ENCODE measurements at places on chromosomes 12 and 14. TPM values are rescaled to one million over a fixed set of nuclear protein-coding genes. Genes with fewer than 3 reads are reported as not detected.

The KRT2 gene
- total RNA-seq = not detected

GRCh38 chr14:100106250-100107112 lies 41.3 kb downstream of the EVL start:
- no peak for DNase-seq

- no peaks in the 10 kb centered on the region for H3K36me3 ChIP-seq
- no peak overlapping the region for H3K4me3 ChIP-seq
- no peak overlapping the region for H3K27ac ChIP-seq
- no peak for DNase-seq
Observed at GRCh38 chr12:82029936-82030335, 270.8 kb upstream of the PPFIA2 start.

DNA sequence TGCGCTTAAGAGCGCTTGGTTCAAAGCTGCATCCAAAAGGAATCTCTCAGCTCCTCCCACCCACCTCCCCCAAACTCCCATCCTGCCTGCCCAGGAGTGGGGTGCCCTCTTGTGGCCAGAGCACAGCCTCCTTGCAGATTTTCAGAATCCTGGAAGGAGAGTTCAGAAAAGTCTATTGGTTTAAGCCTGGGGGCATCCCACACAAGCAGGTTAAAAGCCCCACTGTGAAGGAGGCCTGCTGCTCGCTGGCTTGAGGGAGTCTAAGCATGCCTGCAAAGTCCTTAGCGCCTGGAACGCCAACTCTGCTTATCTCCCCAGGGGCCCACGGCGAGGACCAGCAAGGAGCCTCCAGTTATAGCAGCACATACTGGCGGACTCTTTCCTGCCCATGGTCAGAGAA lies 297.1 kb downstream of the KSR2 start:
- no peak overlapping the region for H3K4me3 ChIP-seq
- no peak for DNase-seq
- no peaks in the 10 kb centered on the region for H3K4me1 ChIP-seq
- H3K27ac ChIP-seq = no peak overlapping the region
- H3K27me3 ChIP-seq = no peaks in the 10 kb centered on the region

GRCh38 chr12:7292300-7292699 lies 11.6 kb upstream of the ACSM4 start:
- H3K4me1 ChIP-seq = no peaks in the 10 kb centered on the region
- no peak overlapping the region for H3K27ac ChIP-seq
- H3K36me3 ChIP-seq = no peaks in the 10 kb centered on the region

DNA sequence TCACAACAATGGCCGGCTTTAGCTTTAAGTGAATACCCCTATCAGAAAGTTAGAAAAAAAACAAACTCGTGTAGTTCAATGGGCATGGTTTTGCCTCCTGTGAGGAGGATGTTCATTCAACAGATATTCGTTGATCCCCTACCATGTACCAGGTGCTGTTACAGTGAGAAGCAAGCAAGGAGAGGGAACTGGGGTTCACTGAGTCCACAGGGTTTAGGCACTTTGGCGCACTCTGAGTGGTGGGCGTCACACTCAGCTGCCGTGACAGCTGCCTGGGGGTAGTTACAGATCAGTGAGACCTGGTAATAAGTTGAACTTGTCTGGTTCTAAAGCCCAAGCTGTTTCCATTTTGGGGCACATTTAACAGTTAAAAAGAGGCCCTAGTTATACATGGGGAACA lies 74.2 kb downstream of the PAPOLA start:
- no peak overlapping the region for H3K27ac ChIP-seq
- no peak for DNase-seq
- no peaks in the 10 kb centered on the region for H3K4me1 ChIP-seq

DNA sequence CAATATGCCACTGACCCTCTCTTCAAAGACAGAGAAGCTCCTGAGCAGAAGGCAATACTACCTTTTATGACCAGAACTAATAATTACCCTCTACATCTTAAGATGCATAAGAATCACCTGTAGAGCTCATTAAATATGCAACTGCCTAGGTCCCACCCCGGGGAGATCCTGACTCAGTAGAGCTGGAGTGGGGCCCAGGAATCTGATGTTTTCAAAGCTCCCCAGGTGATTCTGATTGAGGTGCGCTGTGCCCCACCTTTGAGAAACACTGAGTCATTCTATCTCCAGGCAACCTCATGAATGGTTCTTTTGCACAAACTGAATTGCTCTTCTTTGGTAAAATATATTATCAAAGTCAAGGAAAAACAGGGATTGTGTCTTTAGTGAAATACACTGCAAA lies 149.3 kb upstream of the BMP4 start:
- no peak for DNase-seq
- H3K4me1 ChIP-seq = peaks cover 12% of the 10 kb centered on the region
- no peak overlapping the region for H3K27ac ChIP-seq
- no peak overlapping the region for H3K4me3 ChIP-seq
- no peaks in the 10 kb centered on the region for H3K27me3 ChIP-seq
- no peaks in the 10 kb centered on the region for H3K36me3 ChIP-seq

- H3K36me3 ChIP-seq = no peaks in the 10 kb centered on the region
- no peaks in the 10 kb centered on the region for H3K27me3 ChIP-seq
- H3K27ac ChIP-seq = no peak overlapping the region
Observed at GRCh38 chr14:38994731-38995130, 108.3 kb downstream of the SEC23A start.

- H3K4me1 ChIP-seq = peaks cover 7% of the 10 kb centered on the region
- DNase-seq = no peak
- H3K36me3 ChIP-seq = no peaks in the 10 kb centered on the region
- H3K27me3 ChIP-seq = no peaks in the 10 kb centered on the region
Observed at GRCh38 chr14:90489916-90490719, 93.3 kb downstream of the CALM1 start.

GRCh38 chr12:28558250-28558649 lies 368.0 kb downstream of the CCDC91 start:
- no peaks in the 10 kb centered on the region for H3K36me3 ChIP-seq
- H3K4me1 ChIP-seq = no peaks in the 10 kb centered on the region
- DNase-seq = no peak
- H3K27me3 ChIP-seq = no peaks in the 10 kb centered on the region

All from upper lobe of left lung (tissue), 6 donors.